ENCODE measurements at places on chromosomes 2 and 18. TPM values are rescaled to one million over a fixed set of nuclear protein-coding genes. Genes with fewer than 3 reads are reported as not detected.

Gene IL37
- not detected for total RNA-seq

DNA sequence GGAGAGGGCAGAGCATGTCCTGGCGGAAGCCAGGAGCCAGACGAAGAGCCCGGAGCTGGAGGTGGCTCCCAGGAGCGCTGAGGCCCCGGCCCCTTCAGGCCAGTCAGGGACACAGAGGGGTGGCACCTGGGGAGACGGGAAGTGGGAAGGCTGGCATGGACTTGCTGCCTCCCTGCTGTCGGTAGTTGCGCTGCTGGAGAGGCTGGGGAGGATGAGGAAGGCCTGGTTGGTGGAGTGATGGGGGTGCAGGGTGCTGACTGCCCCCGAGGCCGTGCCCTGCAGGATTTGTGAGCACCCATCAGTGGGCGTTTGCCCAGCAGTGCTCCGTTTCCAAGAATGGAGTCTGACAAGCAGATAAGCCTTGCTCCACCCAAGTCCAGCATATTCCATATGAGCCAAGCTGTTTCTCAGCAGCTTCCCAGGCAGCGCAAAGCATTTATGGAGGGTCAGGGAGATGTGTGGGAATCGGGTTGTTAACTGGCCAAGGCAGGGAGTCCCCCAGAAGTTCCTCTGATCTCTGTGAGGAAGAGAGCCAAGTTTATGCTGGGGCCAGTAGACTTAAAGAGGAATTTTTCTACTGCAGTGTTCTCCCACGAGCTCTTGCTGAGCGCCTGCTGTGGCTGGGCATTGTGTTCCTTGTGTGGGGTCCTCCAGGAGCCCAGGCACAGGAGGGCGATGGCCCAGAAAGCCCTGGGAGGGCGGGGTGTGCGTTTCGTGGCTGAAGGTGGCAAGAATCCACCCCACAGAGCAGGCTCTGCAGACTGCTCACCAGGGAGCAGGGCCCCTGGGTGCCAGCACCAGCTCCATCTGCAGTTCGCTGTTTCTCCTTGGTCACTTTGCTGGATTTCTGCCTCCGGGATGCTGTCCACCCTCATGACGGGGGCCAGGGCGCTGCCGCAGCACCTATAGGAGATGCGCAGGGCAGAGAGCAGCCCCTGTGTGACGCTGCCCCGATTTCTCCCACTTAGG is 250.2 kb downstream of the ALPK2 start:
- no peak for DNase-seq

- DNase-seq = no peak
Measured at GRCh38 chr2:201448061-201448460, 3.2 kb downstream of the TRAK2 start.

DNA sequence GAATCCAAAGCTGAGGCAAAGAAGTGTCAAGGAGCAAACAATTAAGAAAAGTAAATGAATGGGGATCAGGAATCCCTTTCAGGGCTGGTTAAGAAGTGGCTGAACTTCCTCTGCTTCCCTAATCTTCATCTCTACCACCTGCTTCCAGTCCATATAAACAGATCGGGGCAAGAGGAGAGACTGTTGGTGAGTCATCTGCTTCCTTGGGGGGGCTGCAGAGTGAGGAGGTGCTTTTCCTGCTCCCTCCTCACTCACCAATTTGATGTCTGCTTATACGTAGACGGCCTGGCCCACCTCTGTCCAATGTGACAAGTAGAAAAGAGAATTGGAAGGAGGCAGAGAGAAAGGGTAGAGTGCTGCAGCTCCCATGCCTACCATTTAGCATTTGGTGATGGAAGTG is 68.4 kb downstream of the NAB1 start:
- no peak for DNase-seq

All from sigmoid colon (tissue), 7 donors.